ENCODE measurements at places on chromosomes 6 and 20.

DNA sequence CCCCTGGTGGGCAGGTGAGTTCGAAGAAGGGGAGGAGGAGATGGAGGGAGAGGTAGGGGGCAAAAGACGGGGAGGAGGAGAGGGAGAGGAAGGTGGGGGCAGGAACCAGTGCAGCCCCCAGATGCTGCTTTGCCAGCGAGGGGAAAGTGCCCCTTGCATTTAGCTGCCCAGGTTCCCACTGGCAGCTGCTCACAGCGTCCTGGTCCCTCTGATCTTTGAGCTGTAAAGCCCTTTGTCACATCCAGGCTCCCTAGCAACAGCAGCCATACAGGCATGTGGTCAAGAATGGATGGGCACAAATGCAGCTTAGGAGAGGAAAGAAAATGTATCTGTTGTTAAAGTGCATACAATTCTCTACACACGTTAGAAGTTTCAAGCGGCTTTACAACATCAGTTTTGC lies 160.9 kb downstream of the CD83 start:
- DNase-seq, result no peak

DNA sequence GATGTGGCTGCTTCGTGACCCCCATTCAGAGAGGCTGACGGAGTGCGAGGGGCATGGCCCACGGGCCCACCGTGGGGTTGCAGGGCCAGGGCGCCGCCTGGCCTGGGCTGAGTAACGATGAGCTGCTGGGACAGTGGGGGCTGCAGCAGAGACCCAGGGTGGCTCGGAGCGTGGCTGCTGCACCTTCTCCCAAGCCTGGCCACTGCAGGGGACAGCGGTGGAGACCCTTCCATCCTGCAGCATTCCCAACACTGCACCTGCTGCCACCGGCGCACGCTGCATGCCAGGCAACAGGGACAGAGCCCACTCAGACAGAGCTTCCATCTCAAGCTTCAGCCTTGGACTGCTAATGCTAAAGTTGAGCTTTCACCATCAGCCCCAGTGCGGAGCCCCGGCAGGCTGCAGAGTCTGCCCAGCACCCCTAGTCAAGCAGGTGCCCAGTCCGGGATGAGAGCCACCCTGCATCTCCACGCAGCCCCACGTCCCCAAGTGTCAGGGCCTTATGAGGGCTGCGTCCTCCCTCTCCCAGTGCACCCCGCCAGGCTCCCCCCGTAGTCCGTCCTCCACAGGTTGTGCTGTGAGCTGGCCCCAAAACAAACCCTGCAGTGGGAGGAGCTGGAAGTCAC lies 89.4 kb upstream of the AFDN start:
- no peak for DNase-seq

- DNase-seq, result no peak
Observed at GRCh38 chr6:51814418-51814817, 273.0 kb downstream of the PKHD1 start.

DNA sequence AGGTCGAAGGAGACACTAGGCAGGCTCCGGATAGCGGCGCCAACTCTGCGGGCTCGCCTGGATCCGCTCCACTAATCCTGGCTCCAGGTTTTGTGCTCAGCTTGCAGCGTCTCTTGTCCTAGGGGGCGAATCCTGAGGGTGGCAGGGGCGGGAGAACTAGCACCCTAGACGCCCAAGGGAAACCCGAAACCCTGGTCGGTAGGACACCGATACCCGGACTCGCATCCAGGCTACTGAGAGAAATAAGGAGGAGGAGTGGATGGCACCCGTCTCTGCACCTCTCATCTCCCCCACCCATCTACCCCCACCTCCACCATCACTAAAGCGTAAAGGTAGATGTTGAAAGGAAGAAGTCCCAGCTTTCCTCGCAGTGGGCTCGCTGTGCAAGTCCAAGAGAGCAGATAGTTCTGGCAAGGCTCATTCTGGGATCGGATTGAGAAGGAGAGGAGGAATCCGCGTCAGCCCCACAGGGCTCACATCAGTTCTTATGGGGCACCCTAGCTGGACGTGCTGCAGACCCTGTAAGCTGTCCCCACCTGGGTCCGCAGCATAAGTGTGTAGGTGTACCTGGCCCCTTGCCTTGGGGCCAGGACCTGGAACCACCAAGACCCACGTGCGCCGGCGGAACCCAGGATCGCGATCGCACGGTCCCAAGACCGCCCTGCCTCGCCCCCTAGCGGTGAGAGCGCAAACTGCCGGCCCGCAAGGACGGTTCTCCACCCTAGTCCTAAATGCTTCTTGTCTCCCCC lies 6.9 kb downstream of the SLC32A1 start:
- peak; percentile 75 for DNase-seq

DNA sequence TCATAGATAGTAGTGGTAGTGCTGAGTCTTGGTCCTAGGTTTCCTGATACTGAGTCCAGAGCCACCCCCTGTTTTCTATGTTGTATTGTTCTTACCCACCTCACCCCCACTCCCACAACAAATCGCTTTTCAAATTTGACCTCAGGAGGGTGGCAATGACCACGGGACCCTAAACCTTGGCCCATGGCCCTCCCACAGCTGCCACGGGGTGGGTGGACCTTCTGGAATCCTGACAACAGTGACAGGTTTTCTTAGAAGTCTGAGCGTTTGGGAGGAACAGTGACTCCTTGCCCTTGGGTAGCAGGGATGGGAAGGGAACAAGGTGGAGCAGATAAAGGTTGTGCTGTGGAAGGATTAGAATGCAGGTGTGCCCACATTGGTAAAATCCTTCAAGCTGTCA lies 36.9 kb downstream of the TGM3 start:
- no peak for DNase-seq

- no peak for DNase-seq
Observed at GRCh38 chr20:53921443-53921973, 148.9 kb downstream of the BCAS1 start.

DNA sequence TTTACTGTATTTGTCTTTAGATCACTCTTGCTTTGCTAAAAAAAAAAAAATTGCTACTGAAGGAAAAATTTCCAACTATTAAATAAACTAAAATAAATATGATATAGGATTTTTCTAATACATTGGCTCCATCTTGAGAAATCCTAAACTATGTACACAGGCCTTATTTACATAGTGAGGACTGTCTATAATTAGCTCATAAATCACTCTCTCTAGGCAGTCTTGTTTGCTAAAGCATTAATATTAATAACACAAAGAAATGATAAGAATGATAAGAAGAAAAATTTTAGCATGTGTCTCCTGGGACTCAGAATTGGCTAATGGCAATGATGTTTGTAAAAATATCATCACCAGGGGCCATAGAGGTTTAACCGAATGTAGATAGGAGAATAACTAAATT lies 13.3 kb upstream of the CRYBG1 start:
- no peak for DNase-seq

- DNase-seq, result no peak
Observed at GRCh38 chr6:157561414-157561790, 180.4 kb downstream of the ZDHHC14 start.
